ENCODE measurements at places on chromosomes 7 and 10. TPM values are rescaled to one million over a fixed set of nuclear protein-coding genes. Genes with fewer than 3 reads are reported as not detected.

- DNase-seq = no peak
Observed at GRCh38 chr7:69434398-69434815, 163.9 kb upstream of the AUTS2 start.

GRCh38 chr7:977326-978048 lies 2.1 kb upstream of the COX19 start:
- peak; percentile 76 for DNase-seq

- DNase-seq = no peak
Observed at GRCh38 chr7:104973909-104974415, 40.0 kb upstream of the KMT2E start.

DNA sequence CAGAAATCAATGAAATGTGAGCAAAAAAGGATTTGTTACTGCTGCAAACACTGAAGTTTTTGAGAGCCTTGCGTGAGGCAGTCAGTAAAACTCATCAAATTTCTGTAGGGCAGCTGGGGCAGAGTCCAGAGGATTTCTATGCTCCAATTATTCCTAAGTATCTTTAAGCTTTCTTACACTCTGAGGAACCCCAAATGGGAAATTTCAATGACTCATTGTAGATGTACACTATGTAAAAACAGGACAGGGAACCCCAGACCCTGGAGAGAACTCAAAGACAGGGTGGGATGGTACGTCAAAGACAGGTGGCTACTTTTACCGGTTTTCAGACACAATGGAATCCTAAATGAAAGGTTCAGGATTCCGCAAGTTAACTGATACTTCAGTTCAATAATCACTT lies 120.2 kb downstream of the TNS3 start:
- no peak for DNase-seq

DNA sequence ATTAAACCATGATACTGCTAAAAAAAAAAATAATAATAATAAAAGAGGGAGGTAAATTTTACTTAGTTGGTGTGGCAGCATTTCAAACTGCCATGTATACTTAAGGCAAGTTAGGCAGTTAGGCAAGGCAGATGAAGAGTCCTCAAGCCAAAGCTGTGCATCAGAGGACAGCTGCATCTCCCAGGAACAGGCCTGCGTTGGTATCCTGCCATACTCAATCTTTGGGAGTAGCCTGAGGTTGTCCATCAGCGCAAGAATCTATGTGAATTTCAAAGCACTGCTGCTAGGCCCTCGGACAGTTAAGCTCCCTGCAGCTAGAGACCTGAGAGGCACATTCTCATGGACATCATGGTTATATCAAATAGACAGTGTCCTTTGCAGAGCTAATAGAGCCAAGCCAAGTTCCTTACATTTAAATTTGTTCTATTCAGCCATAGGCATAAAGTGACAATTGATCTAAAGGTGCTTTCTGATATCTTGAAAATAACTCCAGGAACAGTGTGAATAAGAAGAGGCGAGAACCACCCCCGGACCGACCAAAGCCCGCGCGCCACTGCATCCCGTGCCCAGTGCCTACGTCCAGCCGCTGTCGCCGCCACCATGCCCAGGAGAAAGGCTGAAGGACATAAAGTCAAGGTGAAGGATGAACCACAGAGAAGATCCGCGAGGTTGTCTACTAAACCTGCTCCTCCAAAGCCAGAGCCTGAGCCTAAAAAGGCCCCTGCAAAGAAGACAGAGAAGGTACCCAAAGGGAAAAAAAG lies 310.6 kb downstream of the SEMA3D start:
- no peak for DNase-seq

DNA sequence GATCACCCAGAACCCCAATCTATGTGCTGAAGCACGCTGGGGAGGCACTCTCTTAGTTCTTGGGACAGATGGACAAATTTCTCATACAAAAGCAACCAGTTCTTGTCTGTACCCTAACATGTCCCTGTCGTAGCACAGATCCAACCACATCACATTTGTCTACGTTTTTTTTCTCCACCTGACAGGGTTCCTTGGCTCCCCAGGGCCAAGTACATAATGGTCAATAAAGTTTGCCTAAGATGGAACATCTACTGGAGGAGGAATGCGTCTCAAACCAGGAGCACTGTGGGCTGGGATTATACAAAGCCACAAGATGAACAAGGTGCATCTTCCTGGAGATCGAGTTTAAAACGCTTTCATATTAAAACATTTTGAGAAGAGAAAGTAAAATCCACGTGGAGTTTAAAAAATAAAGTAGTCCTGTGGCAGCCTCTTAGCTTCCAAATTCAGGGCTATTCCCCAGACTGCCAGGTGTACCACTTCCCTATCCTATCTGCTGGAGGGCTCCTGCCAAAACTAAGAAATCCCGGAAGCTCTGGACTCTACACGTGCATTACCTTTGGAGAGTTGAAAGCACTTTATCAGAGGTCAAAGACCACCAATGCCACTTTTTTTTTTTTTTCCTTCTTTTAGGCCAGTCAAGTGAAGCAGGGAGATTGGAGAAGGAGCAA lies 1.4 kb downstream of the TMEM243 start:
- DNase-seq = no peak

- no peak for DNase-seq
Observed at GRCh38 chr10:2813286-2813685, 254.1 kb upstream of the PFKP start.

- no peak for DNase-seq
Observed at GRCh38 chr7:34396437-34397064, 261.5 kb upstream of the NPSR1 start.

DNA sequence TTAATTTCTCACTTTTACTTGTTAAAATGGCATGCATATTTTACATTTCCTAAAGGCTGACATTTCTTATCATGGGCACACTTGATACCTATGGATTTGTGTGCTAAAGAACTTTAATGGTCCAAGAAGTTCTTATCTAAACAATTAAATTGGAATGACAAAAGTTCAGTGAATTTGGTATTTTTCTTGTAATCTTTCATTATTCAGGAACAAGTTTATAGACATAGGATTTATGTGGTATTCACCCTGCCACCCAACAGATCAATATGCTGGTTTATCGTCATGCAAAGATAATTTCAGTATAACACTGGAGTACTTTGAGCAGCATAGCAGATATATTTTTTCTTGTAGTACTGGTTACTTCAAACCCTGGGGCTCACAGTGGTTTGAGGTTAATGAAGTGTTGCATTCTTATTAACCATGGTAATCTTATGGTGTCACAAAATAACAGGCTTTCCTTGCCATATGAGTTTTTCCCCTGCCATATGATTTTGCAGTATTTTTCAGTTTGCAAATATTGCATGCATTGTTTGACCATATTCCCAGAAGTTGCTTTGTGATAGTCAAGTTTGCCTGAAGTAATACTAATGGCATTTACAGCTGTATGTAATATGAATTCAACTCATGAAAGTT lies 148.8 kb downstream of the PPP1R9A start:
- no peak for DNase-seq

GRCh38 chr10:74677951-74678350 lies 148.4 kb upstream of the KAT6B start:
- DNase-seq = no peak

DNA sequence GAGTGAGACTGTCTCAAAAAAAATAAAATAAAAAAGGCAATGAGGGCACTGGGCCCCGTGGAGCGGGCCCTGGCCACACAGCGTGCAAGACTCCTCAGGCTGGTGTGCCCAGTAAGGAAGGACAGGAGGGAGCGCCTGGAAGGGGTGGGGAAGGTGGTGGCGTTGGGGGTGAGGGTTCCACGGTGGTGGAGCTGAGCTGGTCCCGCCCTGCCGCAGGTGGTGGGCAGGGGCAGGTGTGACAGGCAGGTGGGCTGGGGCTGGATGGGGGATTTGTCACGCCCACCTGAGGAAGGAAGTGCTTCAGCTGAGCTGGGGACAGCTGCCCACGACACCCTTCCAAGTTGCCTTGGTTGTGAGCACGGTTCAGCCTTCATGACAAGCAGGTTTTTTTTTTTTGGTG lies 760 bp upstream of the PRAP1 start:
- no peak for DNase-seq

GRM3 gene
- polyA plus RNA-seq = not detected

CCDC201 gene
- polyA plus RNA-seq = not detected

AS3MT gene
- 8.7 TPM for polyA plus RNA-seq

LRRC17 gene
- 1.00 TPM for polyA plus RNA-seq

GIMAP6 gene
- polyA plus RNA-seq = 58.6 TPM

GPR141 gene
- polyA plus RNA-seq = 1.5 TPM

RSPH10B gene
- polyA plus RNA-seq = 0.30 TPM

Data from spleen (tissue), 13 donors.